ENCODE measurements at places on chromosomes 1 and 21.

- no peak for DNase-seq
Measured at GRCh38 chr1:173094541-173094940, 43.8 kb upstream of the TNFSF18 start.

- no peak for DNase-seq
Measured at GRCh38 chr1:198116069-198116468, 40.7 kb upstream of the NEK7 start.

DNA sequence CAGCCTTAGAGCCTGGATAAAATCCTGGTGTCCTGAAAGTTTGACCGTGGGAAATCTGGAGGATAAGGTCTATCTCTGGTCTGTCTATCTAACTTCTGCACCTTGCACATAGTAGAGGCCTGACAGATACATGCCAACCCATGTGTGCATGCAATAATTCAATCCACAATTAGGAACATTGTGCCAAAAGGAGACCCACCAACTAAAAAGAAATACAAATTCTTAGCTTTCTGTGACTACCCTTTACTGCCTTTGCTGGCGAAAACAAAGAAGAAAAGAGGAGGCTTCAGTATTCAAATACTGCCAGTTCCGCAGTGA lies 381 bp upstream of the KLHL20 start:
- no peak for DNase-seq

- DNase-seq, result no peak
Measured at GRCh38 chr1:110151175-110151669, 928 bp downstream of the SLC6A17 start.

- no peak for DNase-seq
Measured at GRCh38 chr1:66729523-66729922, 22.7 kb upstream of the DYNLT5 start.

DNA sequence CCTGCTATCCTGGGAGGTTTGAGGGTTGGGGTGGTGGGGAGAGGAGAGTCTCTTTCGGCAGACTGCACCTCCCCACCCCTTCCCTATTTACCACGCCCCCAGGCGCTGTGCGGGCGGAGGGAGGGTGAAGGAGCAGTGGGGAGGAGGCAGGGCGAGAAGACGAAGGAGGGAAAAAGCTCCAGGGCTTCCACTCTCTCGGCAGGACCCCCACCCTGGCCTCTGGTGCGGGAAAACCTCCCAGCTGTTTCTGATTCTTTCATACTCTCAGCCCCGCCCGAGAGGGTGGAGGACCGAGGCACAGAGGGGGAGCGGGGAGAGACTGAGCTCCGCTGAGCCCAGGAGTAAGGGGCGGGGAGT lies 866 bp upstream of the WNT2B start:
- DNase-seq, result no peak

DNA sequence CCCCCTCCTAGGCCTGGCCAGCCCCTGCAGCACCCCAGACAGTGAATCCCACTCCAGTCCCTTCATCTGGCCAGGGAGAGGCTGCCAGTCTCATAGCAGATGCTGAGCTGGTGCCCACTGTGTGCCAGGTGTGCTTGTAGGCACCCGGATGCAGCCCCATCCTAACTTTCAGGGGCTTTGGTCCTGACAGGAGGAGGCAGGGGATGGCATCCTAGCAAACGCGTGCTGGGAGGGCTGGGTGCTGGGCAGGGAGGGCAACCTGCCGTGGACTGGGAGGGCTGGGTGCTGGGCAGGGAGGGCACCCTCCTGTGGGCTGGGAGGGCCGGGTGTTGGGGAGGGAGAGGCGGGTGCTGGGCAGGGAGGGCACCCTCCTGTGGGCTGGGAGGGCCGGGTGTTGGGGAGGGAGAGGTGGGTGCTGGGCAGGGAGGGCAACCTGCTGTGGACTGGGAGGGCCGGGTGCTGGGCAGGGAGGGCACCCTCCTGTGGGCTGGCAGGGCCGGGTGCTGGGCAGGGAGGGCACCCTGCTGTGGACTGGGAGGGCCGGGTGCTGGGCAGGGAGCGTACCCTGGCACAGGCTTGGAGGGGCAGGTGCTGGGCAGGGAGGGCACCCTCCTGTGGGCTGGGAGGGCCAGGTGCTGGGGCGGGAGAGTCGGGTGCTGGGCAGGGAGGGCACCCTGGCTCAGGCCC lies 35.3 kb downstream of the SLC19A1 start:
- DNase-seq, result no peak

GRCh38 chr1:174491606-174492005 lies 43.8 kb downstream of the GPR52 start:
- no peak for DNase-seq

- no peak for DNase-seq
Measured at GRCh38 chr1:64685217-64685616, 59.7 kb upstream of the RAVER2 start.

DNA sequence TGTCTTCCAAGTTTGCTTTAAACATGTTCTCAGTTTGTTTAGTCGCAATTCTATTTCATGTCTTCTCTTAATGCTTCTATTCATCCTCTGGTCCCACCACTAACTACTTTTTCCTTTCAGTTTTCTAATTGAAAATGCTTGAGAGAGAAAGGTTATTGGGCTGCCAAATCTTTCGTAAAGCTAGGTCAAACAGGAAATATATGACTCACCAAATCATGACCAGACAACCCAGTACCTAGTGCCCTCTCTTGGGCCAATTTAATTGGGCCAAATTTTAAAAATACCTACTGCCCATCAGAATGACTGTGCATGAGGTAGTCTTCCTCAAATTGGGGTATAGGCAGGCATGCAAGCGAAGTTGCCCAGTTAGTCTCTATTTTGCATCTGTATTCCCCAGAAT lies 295.4 kb upstream of the PBX1 start:
- DNase-seq, result no peak

- DNase-seq, result no peak
Measured at GRCh38 chr1:213066363-213066762, 15.3 kb downstream of the RPS6KC1 start.

- no peak for DNase-seq
Measured at GRCh38 chr1:18874600-18874999, 15.1 kb upstream of the TAS1R2 start.

DNA sequence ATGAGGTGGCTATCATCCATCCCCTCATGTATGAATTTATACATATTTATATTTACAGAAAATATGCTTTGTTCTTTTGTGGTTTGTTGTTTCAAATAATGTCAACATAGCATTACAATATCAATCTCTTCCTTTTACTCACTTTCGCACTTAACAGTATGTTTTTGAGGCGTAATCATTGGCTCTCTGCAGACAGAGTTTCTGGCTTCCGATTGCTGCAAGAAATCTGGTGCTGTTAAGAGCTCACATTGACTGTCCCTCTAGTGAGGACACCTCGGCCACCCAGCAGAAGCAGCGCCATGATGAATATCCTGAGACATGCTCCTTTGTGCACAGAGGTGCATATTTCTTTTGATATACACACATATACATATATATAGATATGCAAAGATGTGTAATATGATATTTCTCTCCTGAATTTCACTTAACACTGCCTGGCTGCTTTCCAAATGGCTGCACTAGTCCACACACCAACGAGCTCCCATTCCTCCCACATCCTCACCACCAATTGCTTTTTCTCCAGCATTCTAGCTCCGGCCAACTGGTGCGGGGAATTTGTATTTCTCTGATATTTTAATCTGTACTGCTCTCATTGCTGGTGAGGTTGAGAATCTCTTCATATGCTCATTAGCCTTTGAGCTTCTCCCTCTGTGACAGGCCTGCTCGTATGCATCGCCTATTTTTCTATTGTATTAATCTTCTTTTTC lies 248.4 kb downstream of the SIPA1L2 start:
- DNase-seq, result no peak

DNA sequence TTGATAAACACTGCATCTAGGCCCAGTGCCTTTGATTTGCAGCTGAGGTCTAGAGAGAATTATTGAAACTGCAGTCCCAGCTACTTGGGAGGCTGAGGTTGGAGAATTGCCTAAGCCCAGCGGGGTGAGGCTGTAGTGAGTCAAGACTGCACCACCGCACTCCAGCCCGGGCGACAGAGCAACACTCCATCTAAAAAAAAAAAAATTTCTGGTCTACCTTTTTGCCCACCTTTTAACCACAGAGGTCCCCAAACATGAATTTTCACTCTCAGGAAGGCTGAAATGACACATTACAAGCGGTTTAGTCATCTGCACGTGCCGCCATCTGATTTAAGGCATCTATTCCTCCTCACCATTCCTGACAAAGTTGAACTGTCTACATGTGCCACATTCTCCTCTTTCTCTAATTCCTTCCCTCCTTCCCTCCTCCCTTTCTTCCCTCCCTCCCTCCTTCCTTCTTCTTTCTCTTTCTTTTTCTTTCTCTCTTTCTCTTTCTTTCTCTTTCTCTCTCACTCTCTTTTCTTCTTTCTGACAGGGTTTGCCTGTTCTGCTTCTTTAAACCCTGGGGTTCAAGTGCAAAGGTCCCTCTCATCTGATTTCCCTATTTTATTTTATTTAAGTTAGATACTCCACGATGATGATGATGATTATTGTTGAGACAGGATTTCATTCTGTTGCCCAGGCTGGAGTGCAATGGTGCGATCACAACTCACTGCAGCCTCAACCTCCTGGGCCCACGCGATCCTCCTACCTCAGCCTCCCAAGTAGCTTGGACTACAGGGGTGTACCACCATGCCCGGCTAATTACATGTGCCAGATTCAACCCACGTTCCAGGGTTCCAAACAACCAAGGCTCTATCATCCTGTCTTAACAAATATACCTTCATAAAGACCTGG lies 3.0 kb upstream of the SOD1 start:
- DNase-seq, result no peak

DNA sequence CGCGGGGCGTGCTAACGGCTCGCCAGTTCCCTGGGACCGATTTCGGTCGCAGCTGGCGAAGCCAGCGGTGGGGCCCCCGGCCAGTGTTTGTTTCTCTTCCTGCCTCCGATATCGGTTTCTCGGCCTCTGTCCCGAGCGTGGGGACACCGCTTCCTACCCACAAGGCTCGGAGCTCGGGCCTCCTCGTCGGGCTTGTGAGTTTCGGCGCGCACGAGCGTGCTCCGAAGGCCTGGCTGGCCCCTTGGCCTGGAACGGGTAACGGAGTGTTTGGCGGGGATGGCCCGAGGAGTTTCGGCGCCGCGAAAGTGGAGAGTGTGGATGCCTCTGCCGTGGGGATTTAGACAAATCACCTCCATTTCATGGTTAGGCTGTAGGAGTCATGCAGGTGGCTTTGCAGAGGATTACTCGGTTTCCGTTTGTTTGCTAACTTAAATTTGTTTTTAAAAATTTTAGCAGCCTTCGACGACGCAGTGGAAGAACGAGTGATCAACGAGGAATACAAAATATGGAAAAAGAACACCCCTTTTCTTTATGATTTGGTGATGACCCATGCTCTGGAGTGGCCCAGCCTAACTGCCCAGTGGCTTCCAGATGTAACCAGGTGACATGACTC lies 559 bp downstream of the RBBP4 start:
- peak; percentile 51 for DNase-seq

DNA sequence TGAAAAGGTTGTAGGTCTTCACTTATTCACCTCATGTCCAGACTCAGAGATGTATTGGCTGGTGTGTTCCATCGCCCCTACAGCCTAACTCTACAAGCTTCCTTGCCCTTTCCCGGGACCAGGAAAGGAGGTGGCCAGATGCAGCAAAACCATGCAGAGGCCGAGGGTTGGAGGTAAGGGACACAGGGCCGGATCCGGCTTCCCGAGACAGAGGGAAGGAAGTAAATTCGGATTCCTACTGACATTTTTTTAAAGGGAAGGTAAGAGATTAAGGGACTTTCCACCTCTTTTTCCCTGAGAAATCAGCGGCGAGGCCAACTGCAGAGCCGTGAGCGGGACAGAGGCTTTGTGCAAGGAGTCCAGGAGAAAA lies 12.7 kb downstream of the EPHA10 start:
- no peak for DNase-seq

Data from NCI-H2029 (cell line).